CD4-positive, alpha-beta T cell (primary cell): ENCODE measurements at places on chromosomes 5 and 9. TPM values are rescaled to one million over a fixed set of nuclear protein-coding genes. Genes with fewer than 3 reads are reported as not detected.

The PRR7 gene
- total RNA-seq = 23.5 TPM

The CLK4 gene
- 109 TPM for total RNA-seq

The ORM2 gene
- total RNA-seq = not detected

The TEX48 gene
- not detected for total RNA-seq

The EGFLAM gene
- not detected for total RNA-seq

The TMEM252 gene
- total RNA-seq = not detected

The PTCH1 gene
- total RNA-seq = 15.8 TPM

The CCNG1 gene
- 116 TPM for total RNA-seq

The TAS2R1 gene
- total RNA-seq = not detected

The MCTP1 gene
- 2.1 TPM for total RNA-seq

The ATG10 gene
- 4.7 TPM for total RNA-seq

The PSAT1 gene
- 0.30 TPM for total RNA-seq

The SH3TC2 gene
- total RNA-seq = not detected

The DAB2 gene
- 0.47 TPM for total RNA-seq

DNA sequence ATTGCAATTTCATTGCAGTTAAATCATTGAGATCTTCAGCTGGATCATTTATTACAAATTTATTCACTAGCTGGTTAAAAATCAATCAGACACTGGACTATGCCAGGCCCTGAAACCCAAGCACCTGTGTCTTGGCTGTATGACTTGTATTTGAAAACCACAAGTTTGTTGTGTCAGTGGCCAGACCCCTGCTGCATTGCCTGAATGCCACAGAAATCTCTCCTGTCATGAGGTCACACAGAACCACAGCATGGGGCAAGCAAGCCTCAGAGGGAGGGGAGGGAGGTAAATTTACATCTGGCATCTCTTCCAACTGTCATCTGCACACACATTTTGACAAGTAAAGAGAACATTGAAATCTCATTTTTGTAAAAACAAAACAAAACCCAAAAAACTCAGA is 90.0 kb downstream of the ARRDC3 start:
- DNase-seq = no peak

- DNase-seq = no peak
These were observed 174.0 kb downstream of the NR3C1 start for GRCh38 chr5:143229426-143229895.

- DNase-seq = no peak
These were observed 27.6 kb upstream of the HMCN2 start for GRCh38 chr9:130237763-130238524.

DNA sequence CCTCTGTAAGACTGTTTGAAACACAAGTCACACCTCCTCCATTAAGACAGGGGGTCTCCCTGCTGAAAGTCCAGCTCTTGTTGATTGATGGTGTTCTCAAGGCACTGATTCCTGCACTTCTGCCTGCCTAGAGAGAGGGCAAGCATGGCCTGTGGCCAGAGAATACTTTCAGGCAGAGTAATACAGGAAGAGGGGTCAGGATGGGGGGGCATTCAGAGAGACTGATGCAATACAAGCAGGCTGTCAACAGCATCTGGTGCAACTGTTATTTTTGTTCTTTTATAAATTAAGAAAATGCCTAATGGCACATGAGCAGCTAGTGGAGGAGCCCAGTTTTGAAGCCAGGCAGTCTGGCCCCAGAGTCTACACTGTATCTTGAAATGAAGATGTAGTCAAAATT is 302.2 kb downstream of the DIRAS2 start:
- DNase-seq = no peak

- no peak for DNase-seq
These were observed 7.2 kb downstream of the ROPN1L start for GRCh38 chr5:10448754-10449360.

DNA sequence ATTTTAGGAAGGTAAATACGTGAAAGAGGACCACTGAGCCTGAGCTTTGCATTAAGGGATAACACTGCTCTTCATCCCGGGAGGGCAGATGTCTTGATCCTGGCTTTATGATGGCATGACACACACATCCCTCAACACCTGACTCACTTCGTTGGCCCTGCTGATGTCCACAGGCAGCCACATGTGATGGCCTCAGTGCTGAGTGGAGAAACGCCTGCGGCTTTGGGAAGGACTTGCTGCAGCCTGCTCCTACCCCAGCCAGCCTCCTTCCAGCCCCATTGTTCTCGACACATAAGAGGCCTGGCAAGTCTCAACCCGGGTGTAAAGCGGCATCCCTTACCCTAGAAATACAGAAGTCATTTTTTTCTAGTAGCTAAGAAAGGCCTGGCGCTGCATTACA is 169.0 kb downstream of the SYK start:
- DNase-seq = no peak

GRCh38 chr5:1124205-1125029 is 12.6 kb upstream of the SLC12A7 start:
- DNase-seq = no peak

- DNase-seq = no peak
These were observed 74.1 kb downstream of the SLC38A9 start for GRCh38 chr5:55638051-55638450.

DNA sequence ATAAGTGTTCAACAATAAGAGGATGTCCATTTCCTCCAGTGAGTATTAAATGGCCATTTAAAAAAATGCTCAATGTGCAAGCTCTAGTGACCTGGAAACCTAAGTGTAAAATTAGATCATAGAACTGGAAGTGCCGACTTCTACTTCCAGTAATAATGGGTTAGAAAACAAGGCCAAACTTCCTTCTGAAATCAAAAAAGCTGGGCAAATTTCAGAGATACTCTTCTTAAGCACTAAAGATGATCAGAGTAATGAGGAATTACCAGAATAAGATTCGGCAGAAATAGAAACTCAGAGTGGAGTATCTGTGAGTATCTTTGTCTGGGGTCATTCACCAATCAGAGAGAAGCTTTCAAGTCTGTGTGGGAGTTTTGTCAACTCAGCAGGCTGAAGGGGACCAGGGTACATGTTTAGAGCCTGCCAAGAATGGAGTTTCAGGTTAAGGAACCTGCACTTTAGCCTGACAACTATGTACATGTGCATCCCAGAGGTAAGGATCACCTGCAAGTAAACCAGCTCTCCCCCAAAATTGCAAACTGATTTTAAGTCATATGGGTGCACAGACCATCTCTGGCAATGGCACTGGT is 17.1 kb downstream of the FCN2 start:
- DNase-seq = no peak

GRCh38 chr9:112218908-112219307 is 43.8 kb upstream of the SUSD1 start:
- no peak for DNase-seq

DNA sequence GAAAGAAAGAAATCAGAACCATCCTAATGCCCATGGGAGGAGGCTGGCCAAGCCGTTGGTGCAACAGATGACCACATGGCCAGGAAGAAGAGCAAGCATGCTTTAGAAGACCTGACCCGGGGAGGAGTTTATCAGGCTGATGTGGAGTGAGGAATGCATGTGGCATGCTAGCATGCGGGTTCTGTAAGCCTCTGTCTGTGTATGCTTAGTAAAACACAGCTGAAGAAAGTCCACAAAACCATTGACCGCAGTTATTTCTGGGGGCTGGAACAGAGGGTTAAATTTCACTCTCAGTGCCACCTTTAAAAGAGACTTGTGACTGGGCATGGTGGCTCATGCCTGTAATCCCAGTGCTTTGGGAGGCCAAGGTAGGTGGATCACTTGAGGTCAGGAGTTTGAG is 19.1 kb downstream of the GFI1B start:
- no peak for DNase-seq

DNA sequence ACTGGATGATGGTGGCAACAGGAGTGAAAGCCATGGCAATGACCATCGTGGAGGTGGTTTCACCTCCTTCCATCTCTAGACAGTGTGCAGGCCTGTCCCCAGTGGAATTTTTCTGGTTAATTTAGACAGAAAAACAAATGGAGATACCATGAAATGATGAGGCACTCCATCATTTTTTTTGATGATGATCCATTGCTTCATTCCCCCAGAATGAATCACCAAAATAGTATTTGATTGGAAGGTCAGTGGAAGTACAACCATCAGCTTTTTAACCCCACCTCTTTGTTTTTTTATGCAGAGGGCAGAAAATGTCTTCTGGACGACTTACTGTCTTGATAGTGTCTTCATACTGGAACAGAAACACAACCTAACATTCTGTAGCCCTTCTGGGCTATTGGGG is 42.6 kb upstream of the ADRA1B start:
- DNase-seq = no peak

DNA sequence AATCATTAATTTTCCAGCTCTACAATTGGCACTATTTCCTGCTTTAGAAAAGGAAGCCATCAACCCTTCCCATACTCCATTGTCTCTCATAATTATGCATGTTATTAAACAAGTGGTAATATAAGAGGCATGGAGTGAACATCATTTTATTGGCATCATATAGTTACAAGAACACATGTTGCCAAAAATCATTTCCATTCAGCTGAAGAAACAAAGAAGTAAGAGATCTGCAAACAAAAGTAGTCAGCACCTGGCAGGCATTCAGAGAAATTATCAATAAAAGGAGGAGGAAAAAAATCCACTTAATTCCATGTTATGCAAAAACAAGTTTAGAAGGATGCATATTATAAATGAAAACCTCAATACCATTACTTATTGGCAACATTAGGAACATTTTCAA is 1208.2 kb upstream of the C9orf72 start:
- no peak for DNase-seq

- DNase-seq = no peak
These were observed 440.6 kb upstream of the MPDZ start for GRCh38 chr9:13719981-13720676.

GRCh38 chr5:56615361-56616153 is 199.8 kb upstream of the MAP3K1 start:
- no peak for DNase-seq

- no peak for DNase-seq
These were observed 100.0 kb downstream of the SEMA5A start for GRCh38 chr5:9445826-9446388.

DNA sequence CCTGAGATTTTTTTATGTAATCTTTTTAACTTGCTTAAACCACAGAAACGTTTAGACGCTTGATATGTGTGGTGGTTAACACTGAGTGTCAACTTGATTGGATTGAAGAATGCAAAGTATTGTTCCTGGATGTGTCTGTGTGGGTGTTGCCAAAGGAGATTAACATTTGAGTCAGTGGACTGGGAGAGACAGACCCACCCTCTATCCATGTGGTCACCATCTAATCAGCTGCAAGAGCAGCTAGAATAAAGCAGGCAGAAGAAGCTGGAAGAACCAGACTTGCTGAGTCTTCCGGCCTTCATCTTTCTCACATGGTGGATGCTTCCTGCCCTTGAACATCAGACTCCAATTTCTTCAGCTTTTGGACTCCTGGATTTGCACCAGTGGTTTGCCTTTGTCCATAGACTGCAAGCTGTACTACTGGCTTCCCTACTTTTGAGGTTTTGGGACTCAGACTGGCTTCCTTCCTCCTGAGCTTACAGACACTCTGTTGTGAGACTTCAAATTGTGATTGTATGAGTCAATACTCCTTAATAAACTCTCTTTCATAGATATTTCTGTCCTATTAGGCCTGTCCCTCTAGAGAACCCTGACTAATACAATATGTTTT is 816.0 kb upstream of the CDH9 start:
- DNase-seq = no peak

- DNase-seq = no peak
These were observed 124.4 kb downstream of the SSBP2 start for GRCh38 chr5:81626524-81626923.

DNA sequence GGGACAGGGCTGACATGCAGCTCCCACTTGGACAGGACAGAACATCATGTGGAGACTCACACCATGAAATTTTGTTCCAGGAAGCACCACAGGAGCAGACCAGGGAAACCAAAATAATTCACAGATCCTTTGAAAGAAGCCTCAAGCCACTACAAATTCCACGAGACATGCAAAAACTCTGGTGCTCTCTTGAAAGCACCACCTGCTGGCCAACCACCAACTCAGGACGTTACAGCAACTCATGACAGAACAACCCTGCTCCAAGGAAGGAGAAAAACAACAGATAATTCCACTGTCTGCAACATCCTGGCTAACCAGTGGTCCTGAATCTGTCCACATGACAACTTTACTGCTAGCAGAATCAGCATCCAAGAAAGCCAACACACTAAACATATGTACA is 516.0 kb downstream of the SPATA31D1 start:
- no peak for DNase-seq

- DNase-seq = no peak
These were observed 5.1 kb upstream of the WWC1 start for GRCh38 chr5:168286386-168286785.
